AG09319 (cell line): ENCODE measurements at places on chromosomes 7 and 10.
A peak's percentile ranks its signal among the peaks of the same experiment; 100 is the strongest.

GRCh38 chr7:157525491-157525915, 188.7 kb downstream of the DNAJB6 start:
- no peak for DNase-seq

DNA sequence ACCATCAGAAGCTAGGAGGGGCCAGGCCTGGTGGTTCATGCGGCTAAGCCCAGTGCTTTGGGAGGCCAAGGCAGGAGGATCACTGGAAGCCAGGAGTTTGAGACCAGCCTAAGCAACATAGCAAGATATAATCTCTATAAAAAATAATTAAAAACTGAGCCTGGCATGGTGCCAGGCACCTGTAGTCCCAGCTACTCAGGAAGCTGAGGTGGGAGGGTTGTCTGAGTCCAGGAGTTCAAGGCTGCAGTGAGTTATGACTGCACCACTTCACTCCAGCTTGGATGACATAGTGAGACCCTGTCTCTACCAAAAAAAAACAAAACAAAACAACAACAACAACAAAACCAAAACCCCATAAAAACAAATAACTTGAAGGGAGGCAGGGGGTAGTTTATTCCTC, 172.9 kb upstream of the FAM171A1 start:
- no peak for DNase-seq

DNA sequence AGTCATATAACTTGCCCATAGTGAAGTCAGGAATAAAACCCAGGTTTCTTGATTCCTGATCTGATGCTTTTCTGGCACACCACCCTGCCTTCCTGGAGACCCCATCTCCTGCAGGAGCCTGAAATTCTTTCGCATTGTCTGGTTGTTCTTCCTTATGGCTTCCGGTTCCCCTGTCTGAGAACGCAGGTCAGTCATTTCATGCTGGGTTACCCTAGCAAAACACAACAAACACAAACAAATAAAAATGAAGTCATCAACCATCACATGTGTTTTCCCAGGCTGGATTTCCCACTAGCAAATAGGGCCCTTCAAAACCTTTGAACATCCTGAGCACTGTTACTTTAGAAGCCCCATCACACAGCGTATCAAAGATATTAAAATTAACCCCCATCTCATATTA, 569.6 kb downstream of the LRMDA start:
- no peak for DNase-seq

GRCh38 chr7:103592844-103593243, 146.8 kb upstream of the SLC26A5 start:
- DNase-seq, result no peak

DNA sequence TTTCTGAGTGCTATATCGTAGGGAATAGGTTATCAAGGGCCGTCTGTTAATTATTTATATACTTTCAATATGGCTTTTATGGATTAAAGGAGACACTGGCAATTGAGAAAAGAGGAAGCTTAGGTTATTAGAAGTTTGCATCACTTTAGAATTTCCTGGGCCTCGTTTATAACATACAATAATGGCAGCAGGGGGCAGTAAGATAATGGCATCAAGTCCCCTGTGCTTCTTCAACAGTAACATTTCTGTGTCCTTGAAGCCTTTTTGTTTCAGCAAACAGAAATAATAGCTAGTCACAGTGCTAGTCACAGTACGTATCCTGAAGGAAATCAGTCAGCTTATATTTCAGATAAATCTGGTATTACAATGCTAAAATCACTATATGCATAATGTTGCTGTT, 41.9 kb downstream of the SPAM1 start:
- DNase-seq, result no peak

- no peak for DNase-seq
Measured at GRCh38 chr7:199483-200249, 7.3 kb downstream of the FAM20C start.

- no peak for DNase-seq
Measured at GRCh38 chr7:87505557-87506245, 30.2 kb upstream of the ABCB4 start.

- DNase-seq, result no peak
Measured at GRCh38 chr10:48890888-48891850, 48.5 kb downstream of the LRRC18 start.

- DNase-seq, result peak; percentile 39
Measured at GRCh38 chr7:75854233-75854632, 24.6 kb upstream of the RHBDD2 start.

DNA sequence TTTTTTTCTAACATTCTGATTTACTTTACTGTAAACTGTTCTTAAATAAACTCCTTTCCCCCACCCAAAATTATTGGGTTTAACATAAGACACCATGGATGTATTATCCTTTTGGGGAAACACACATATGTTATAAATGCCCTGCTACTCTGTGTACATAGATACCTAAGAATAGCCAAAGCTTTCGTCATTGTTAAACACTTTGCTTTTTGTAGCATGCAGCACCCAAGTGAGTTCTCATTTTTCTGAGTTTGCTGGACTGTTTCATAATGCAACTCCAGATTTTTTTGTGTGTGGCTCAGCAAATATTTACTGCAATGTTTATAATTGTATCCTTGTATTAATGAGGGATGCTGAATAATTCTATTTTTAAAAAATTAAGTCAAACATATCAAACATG, 86.9 kb downstream of the VTI1A start:
- no peak for DNase-seq

GRCh38 chr7:104341546-104341945, 13.1 kb downstream of the LHFPL3 start:
- DNase-seq, result no peak

DNA sequence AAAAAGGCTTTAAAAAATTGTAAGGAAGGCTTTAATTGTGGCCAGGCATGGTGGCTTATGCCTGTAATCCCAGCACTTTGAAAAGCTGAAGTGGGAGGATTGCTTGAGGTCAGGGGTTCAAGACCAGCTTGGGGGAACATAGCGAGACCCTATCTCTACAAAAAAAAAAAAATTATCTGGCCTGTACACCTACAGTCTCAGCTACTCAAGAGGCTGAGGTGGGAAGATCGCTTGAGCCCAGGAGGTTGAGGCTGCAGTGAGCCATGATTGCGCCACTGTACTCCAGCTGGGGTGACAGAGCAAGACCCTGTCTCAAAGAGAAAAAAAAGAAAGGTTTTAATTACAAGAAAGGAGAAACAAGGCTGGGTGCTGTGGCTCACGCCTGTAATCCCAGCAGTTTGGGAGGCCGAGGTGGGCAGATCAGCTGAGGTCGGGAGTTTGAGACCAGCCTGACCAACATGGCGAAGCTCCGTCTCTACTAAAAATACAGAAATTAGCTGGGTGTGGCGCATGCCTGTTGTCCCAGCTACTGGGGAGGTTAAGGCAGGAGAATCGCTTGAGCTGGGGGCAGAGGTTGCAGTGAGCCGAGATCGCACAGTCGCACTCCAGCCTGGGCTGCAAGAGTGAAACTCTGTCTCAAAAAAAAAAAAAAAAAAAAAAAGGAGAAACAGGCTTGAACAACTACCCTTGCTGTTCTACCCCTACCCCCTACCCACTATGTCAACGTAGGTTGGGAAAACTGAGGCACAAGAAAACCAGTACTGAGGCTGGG, 83.7 kb downstream of the CARD11 start:
- DNase-seq, result no peak

GRCh38 chr7:121342631-121343030, 13.8 kb downstream of the WNT16 start:
- DNase-seq, result no peak

- DNase-seq, result no peak
Measured at GRCh38 chr10:92689663-92690210, at the start of gene HHEX. Gene HHEX (plus strand): TSS chr10:92689955. CDS start chr10:92689987, 32 bp downstream.

DNA sequence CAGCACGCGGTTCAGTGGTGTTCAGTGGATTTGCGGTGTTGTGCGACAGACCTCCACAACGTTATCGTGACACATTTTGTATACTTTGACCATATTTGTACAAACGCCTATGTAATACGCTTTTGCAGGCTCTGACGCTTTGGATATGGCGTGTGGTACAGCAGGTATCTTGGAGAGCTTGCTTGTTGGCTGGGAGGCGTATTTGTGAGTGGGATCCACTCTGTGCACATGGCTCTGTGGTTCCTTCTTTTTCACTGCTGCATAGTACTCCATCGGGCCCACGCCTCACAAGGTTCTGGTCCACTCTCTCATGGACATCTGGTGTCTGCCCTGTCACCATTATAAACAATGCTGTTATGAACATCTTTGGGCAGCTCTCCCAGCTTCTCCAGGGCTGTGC, 53.2 kb downstream of the ELFN1 start:
- no peak for DNase-seq

DNA sequence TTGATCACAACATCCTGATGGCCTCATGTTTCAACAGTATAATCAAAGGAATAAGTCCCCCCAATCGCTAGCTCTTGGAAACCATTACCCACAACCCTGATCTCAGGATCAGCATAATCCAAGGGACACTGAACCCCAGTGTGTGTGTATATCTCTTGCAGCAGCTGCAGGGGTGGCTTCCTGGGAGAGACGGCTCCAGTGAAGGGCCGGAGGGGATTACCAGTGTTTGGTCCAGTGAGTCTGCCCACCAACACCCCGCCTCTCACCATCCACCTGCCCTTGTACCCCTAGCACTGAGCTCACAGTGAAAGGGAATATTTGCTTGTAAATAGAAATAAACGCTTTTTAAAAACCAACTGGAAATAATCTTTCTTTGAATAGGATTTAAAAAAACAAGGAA, 63.1 kb downstream of the FAM53B start:
- no peak for DNase-seq

- no peak for DNase-seq
Measured at GRCh38 chr10:113493195-113493594, 59.7 kb upstream of the HABP2 start.

GRCh38 chr7:85186083-85186520, 754 bp downstream of the SEMA3D start:
- no peak for DNase-seq

- no peak for DNase-seq
Measured at GRCh38 chr7:7219216-7219615, 36.9 kb downstream of the C1GALT1 start.

- DNase-seq, result no peak
Measured at GRCh38 chr10:85175635-85176034, 847.2 kb downstream of the CCSER2 start.

DNA sequence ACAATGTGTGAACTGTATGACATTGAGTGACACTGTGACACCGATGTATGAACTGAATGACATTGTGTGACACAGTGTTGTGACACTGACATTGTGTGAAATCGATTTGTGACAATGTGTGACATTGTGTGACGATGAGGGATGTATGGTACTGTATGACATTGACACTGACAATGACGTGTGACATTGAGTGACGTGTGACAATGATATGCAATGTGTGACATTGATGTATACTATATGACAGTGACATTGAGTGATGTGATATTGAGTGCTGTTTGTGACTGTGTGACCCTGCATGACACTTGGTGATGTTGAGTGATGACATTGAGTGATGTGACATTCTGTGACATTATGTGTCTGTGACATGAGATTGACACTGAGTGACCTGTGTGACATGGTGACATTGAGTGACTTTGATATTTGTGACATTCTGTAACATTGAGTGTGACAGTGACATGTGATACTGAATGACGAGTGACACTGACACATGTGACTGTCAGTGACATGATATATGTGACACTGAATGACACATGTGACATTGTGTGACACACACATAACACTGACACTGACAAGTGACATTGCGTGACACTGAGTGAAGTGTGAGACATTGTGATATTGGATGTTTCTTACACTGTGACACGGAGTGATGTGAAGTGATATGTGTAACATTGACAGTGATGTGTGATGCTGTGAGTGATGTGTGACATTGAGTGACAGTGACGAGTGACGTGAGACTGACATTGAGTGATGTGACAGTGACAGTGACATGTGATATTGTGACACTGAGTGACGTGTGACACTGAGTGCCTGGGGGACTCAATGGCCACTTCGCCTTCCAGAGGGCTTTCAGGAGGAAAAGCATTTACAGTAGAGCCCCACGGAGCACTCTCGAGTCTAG, 167.5 kb downstream of the PRKAG2 start:
- DNase-seq, result no peak
